ENCODE measurements at places on chromosomes 7 and 10.
A peak's percentile ranks its signal among the peaks of the same experiment; 100 is the strongest.

DNA sequence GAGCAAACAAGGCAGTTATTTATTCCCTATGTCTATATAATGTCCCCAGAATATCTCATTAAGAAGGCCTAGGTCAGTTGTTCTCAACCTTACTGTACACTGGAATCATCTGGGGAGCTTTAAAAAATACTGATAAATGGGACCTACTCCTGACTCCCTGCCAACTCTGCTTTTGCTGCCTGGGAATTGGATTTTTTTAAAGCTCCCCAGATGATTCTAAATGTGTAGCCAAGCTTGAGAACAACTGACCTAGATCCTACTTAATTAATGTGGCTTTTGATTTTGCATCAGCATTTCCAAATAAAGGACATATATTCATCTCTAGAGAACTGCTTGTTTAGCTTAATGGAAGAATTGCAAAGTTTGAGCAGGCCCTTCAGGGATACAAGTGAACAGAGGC lies 91.7 kb upstream of the HPS1 start:
- no peak for DNase-seq

GRCh38 chr10:99412099-99412498 lies 18.3 kb downstream of the GOT1 start:
- no peak for DNase-seq

DNA sequence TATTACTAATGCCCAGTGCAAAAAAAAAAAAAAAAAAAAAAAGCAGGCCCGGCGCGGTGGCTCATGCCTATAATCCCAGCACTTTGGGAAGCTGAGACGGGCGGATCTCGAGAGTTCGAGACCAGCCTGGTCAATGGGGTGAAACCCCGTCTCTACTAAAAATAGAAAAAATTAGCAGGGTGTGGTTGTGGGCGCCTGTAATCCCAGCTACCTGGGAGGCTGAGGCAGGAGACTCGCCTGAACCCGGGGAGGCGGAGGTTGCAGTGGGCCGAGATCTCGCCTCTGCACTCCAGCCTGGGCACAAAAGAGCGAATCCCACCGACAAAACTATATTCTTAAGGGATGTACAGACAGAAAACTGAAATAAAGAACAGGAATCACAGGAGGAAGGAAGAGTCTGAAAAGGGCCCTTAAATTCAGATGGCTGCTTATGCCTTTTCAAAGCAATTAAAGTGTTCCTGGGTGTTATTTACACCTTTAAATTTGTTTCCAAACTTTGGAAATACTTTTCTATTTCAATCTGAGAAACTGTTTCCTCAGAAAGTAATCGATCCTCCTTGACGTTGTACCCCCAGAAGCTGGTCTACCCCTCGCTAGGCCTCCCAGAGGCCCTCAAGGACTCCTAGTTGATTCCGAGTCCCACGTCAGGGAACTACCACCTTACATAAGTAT lies 2.0 kb upstream of the KMT2E start:
- peak; percentile 8 for DNase-seq

DNA sequence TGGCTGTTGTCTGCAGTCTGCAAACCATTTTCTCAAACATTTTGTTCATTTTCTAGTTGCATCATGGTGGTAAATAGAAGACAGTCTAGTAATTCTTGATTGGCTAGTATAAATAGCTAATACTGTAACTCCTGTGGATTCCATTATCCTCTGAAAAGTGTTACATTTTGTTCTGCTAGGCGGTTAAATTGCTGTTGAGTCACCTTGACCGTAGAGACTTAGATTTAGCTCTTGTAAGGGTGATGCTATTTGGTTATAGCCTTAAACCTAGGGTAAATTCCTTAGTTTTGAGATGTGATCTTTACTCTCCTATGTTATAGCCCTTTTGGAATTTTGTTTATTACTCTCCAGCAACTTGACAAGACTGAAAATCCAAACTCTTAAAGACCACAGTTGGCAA lies 58.8 kb downstream of the SHOC2 start:
- DNase-seq, result no peak

DNA sequence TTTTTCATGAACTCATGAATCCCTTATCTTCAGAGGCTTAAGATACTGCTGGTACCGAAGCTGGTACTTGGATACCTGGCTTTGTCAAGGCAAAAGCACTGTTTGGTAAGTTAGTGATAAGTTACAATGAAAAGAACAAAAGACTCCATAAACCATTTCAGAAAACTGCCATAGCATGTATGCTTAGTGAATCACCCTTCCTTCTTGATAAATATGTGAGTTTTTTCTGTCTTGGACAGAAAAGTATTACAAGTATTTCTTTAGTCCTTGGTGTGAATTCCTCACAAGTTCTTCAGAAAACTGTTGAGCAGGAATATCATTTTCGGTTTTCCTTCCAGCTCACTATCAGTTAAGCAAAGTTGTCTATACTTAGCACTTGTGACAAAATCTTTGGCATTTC lies 25.6 kb downstream of the PUS7 start:
- no peak for DNase-seq

DNA sequence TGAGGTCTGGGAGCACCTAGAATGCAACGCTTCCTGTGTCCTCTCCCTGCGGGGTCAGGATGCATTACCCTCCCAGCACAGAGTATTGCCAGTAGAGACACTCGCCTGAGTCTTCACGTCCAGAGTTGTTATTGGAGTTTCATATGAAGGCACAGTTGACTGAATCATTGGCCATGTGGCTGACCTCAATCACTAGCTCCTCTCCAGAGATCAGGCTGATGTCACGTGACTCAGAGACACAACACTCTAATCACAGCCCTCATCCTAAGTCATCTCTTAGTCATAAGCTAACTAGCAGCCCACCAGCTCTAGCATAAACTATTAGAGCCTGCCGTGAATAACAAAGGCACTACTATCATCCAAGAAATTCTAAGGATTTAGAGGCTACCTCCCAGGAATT lies 107.8 kb downstream of the HECW1 start:
- no peak for DNase-seq

- no peak for DNase-seq
These were observed 23.9 kb downstream of the ESYT2 start for GRCh38 chr7:158805414-158805813.

GRCh38 chr10:126972635-126973414 lies 67.6 kb downstream of the DOCK1 start:
- DNase-seq, result no peak

GRCh38 chr10:3467052-3467951 lies 294.7 kb upstream of the PITRM1 start:
- DNase-seq, result no peak

- DNase-seq, result no peak
These were observed 97.0 kb downstream of the SEMA3C start for GRCh38 chr7:80821771-80822319.

GRCh38 chr10:102367441-102367840 lies 28.1 kb upstream of the NFKB2 start:
- DNase-seq, result no peak

- DNase-seq, result no peak
These were observed 11.8 kb downstream of the ZKSCAN1 start for GRCh38 chr7:100027197-100027596.

DNA sequence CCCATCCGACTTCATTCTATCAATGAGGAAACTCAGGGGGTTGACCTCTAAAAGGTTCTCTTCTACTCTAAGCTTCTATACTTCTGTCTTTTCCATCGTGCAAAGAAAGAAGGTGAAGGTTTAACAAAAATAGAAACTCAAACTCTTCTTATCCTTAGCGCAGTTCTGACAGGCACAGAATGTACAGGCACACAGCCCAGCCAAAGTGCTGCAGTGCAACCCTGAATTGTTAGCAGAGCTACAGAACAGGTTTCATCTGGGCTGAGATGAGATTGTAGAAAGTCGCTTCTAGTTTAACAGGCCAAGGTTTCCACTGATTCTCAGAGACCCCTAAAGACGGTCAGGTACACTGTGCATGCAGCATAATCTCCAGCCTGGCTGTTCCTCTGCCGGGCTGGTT lies 79.3 kb upstream of the AFAP1L2 start:
- DNase-seq, result no peak

GRCh38 chr10:117441812-117442443 lies 66.7 kb upstream of the PDZD8 start:
- no peak for DNase-seq

DNA sequence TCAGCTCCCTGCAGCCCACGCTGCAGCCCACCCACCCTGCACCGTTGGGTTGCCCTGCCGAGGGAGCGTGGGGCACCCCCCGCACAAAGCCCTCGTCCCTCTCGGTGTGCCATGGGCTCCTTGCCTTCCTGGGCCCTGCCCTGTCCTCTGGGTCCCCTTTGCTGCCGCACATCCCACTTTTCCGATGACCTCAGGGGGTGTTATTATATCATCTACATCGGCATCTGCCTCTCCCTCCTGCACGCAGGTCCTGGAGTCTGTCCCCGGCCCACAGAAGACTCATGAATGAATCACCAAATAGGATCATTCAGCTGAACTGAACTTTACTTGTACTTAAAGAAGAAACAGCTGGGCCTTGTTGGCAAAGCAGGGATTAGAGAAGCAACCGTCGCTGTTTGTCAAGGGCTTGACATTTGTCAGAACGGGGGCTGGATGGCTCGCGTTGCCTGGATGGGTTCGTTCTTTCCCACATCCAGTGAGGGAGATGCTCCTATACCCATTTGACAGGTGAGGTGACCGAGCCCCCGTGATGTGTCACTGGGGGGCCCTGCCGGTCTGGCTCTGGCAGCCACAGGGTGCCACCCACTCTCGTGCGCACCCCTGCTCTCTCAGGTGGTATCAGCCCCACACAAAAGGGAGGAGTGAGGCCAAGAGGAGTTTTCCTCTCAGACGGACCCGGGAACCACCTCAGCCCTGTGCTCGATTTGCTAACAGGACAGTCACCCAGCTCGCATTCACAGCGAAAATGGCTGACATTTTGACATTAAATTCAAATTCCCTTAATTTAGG lies 58.6 kb upstream of the EBF3 start:
- no peak for DNase-seq

GRCh38 chr7:130069179-130069977 lies 956 bp upstream of the KLHDC10 start:
- DNase-seq, result no peak

GRCh38 chr10:97726636-97727178 lies 10.2 kb upstream of the ZFYVE27 start:
- DNase-seq, result no peak

- no peak for DNase-seq
These were observed 13.3 kb upstream of the FGFR2 start for GRCh38 chr10:121611393-121612159.

GRCh38 chr10:120630266-120630665 lies 173.2 kb downstream of the PLPP4 start:
- DNase-seq, result no peak

GRCh38 chr7:36100634-36101033 lies 52.4 kb upstream of the EEPD1 start:
- DNase-seq, result no peak

GRCh38 chr10:2251631-2252030 lies 514.3 kb upstream of the ADARB2 start:
- DNase-seq, result no peak

- DNase-seq, result no peak
These were observed 207.2 kb downstream of the SKAP2 start for GRCh38 chr7:26657206-26657641.

DNA sequence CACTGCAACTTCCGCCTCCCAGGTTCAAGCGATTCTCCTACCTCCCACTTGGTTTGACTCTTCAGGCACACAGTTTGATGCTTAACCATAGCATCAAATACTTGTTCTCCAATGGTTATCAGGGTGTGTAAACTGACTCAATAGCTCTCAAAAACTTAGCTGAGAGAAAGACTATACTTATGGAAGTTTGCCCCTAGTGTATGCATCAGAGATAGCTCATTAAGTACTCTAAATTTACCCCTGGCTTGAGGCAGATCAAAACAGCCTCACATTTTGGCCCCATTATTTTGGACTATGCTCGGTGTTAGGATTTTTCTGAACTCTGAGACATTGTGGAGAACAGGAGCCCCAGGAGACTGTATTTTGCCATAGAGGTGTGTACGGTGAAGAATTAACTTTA lies 40.8 kb upstream of the SLC35B4 start:
- no peak for DNase-seq

DNA sequence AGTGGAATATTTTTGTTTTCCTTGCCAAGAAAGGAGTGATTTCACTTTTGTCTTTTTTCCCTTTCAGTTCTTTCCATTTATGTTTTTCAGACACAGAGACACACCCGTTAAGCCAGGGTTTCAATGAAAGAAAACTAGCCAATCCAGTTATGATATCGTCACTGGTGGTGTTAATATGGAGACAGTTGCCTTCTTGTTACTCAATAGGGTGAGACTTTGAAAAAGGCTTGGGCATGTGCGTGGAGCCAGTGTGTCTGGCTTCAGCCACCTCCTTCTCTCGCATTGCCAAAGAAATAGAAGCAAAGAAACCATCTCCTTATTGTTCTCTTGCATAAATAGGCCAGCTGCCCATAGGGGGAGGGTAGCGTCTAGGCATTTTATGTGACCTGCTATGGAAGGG lies 84.1 kb upstream of the DLX6 start:
- no peak for DNase-seq

- no peak for DNase-seq
These were observed 176.9 kb downstream of the PTPRN2 start for GRCh38 chr7:158410720-158411119.

DNA sequence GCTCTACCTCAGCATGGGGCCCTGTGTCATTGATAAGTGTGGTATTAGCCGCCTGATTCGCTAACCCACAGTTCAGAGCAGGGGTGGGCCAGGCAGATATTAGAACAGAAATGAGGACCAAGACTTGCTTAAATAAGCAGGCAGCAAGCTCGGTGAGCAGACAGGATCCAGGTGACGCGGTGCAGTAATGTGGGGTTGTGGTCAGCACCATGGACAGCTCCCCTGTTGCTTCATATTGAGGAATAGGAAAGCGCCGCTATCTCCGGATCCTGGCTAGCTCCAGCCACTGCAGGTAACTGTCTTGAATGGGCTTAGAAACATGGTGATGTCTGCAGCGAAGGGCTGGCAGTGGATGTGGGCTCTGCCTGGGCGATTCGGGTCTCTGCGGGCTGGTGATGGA lies 51.3 kb upstream of the GPR26 start:
- no peak for DNase-seq

- no peak for DNase-seq
These were observed 66.0 kb downstream of the PTPRE start for GRCh38 chr10:127972751-127973357.

DNA sequence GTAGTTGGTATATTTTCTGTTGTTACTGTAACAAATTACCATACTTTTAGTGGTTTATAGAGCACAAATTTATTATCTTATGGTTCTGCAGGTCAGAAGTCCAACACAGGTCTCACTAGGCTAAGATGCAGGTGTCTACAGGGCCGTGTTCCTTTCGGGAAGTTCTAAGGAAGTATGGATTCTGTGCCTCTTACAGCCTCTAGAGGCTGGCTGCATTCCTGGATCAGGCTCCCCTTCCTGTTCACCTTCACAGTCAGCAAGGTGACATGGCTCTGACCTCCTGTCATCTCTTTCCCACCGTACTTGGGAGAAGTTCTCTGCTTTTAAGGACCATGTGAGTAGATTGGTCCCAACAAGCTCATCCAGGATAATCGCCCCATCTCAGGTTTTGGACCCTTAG lies 37.3 kb downstream of the BMPR1A start:
- no peak for DNase-seq

DNA sequence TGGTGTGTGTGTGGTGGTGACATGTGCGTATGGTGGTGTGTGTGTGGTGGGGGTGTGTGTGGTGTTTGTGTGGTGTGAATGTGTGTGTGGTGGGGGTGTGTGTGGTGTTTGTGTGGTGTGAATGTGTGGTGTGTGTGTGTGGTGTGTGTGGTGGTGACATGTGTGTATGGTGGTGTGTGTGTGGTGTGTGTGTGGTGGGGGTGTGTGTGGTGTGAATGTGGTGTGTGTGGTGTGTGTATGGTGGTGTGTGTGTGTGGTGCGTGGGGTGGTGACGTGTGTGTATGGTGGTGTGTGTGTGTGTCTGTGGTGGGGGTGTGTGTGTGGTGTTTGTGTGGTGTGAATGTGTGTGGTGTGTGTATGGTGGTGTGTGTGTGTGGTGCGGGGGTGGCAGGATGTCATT lies 453.1 kb downstream of the DNAJB6 start:
- DNase-seq, result no peak

Measured in stimulated activated CD8-positive, alpha-beta memory T cell treated with anti-CD3 and anti-CD28 coated beads, Interleukin-7, amount 100 ng/mL, for 1 hour (primary cell).